Cardiac muscle cell (in vitro differentiated cells and primary cell): ENCODE measurements at places on chromosomes 7 and 10. TPM values are rescaled to one million over a fixed set of nuclear protein-coding genes. Genes with fewer than 3 reads are reported as not detected.

TUBB8 gene
- total RNA-seq: 0.36 TPM in 1 of 2 replicates, not detected in the other

PALS2 gene
- total RNA-seq: 10.9 and 11.7 TPM in 2 replicates

LIPN gene
- not detected in 2 replicates for total RNA-seq

CLEC5A gene
- total RNA-seq: not detected in 2 replicates

CC2D2B gene
- total RNA-seq: 0.07 and 0.15 TPM in 2 replicates

NXPH1 gene
- 0.95 and 2.2 TPM in 2 replicates for total RNA-seq

KIF11 gene
- total RNA-seq: 4.5 and 19.9 TPM in 2 replicates

EMX2 gene
- total RNA-seq: not detected in 2 replicates

LLCFC1 gene
- total RNA-seq: not detected in 2 replicates

FBXO24 gene
- total RNA-seq: 0.78 and 1.9 TPM in 2 replicates

SPOCK2 gene
- total RNA-seq: 1.3 and 5.0 TPM in 2 replicates

STEAP1 gene
- not detected in 2 replicates for total RNA-seq

CTAGE6 gene
- total RNA-seq: not detected in 2 replicates

TRIP6 gene
- 51.9 and 60.1 TPM in 2 replicates for total RNA-seq

C10orf53 gene
- 0.11 TPM in 1 of 2 replicates, not detected in the other for total RNA-seq

GJD4 gene
- 0.24 TPM in 1 of 2 replicates, not detected in the other for total RNA-seq

ZNF12 gene
- total RNA-seq: 24.1 and 31.6 TPM in 2 replicates

NPTX2 gene
- not detected in 2 replicates for total RNA-seq

PGAM2 gene
- total RNA-seq: 129 and 148 TPM in 2 replicates

MINDY4 gene
- 5.7 and 7.5 TPM in 2 replicates for total RNA-seq

SLC26A3 gene
- total RNA-seq: not detected in 2 replicates

SVIL gene
- total RNA-seq: 244 and 412 TPM in 2 replicates

WAPL gene
- 19.9 and 27.9 TPM in 2 replicates for total RNA-seq

PLAC9 gene
- total RNA-seq: not detected in 2 replicates

TLX1 gene
- total RNA-seq: 2.2 and 2.9 TPM in 2 replicates

HELLS gene
- total RNA-seq: 13.0 and 20.6 TPM in 2 replicates

PNLIPRP1 gene
- total RNA-seq: not detected in 2 replicates

TMEM229A gene
- total RNA-seq: 0.12 and 0.18 TPM in 2 replicates

RNF133 gene
- 0.80 TPM in 1 of 2 replicates, not detected in the other for total RNA-seq

C7orf33 gene
- not detected in 2 replicates for total RNA-seq

ASZ1 gene
- total RNA-seq: 0.18 TPM in 1 of 2 replicates, not detected in the other

TMEM196 gene
- not detected in 2 replicates for total RNA-seq
